ENCODE measurements at places on chromosomes 5 and 9.

DNA sequence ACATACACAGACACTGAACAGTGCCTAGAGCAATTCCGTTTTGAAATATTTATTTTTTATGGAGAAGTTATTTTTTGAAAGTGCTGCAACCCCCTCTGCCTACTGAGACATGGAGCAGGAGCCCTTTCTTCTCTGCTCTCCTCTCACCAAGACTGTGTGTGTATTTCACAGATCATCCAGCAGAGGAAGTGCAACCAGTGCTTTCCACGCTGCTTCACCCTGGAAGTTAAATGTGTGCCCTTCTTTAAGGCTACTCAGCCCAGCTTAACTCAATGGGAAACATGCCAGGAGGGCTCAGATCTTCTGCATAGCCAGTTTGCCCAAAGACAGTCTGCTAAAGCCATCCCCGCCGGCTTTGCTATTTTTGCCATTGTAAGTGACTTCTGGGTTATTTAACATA lies 606.3 kb downstream of the TLE1 start:
- DNase-seq = no peak

DNA sequence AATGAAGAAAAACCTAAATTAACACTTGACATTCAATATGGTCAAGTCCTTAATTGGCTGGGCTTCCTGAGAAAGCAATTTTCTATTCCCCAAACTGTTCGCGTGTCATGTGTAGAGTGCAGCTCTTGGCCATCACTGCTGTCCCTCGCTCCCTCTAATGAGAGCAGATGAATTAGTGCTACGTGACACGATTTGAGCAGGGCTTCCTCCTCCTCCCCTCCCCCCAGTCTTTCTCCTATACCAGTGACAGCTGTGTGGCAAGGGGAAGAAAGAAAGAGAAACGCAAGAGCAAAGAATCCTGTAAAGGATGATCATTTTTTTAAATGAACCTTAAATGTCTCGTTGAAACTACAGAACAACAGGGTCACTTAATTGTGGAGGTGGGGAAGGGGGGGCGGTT lies 159.6 kb downstream of the BNC2 start:
- no peak for DNase-seq

DNA sequence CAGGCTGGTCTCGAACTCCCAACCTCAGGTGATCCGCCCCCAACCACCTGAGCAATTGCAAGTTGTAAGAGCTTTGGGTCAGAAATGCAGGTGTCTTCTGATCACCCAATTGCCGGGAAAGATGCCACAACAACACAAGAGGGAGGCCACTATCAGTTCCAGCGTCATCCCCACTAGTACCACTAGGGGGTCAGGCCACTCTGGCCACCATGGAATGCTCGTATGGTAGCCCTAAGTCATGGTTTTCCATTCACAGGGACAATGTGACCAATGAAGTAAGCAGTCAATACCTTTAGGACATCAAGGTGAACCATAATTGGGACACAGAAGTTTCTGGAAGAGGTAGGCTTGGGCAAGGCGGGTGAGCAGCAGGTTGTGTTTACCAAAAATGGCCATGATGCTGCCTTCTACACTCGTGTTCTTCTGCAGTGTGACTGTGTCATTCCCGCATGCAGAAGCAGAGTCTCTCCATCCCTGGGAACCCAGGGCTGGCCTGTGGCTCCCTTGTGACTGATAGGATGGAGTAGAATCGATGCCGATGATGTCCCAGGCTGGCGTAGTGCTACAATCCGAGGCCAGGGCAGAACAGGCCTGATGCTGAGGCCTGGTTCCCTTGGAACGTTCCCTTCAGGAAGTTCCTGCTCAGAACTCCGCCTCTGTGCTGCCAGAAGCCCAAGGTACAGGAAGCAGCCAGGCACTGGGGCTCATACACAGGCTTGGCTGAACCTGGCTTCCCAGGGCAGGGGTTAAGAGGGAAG lies 42.2 kb upstream of the ANKRD33B start:
- DNase-seq = no peak

DNA sequence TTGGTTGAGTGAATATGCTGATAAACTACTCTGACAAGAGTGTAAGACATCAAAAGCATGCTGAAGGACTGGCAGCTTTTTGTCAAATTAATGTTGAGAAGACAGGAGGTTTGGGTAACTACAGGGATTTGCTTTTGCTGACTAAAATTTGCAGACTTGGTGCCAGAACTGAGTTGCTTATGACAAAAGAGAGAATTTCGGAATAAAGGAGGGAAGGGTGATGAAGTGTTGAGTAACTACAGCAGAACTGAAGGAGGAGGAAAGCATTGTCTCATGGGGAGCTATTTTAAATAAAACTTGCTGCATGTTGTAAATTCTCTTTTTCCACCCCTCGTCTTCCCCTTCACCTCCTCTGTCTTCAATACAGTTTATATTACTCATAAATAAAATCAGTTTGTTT lies 296.1 kb downstream of the YTHDC2 start:
- DNase-seq = no peak

- DNase-seq = no peak
Measured at GRCh38 chr5:65718576-65719310, 3.2 kb downstream of the SGTB start.

- DNase-seq = no peak
Measured at GRCh38 chr9:79847074-79847473, 275.3 kb downstream of the TLE4 start.

- no peak for DNase-seq
Measured at GRCh38 chr5:113325054-113325453, 109.7 kb downstream of the TSSK1B start.

- DNase-seq = no peak
Measured at GRCh38 chr9:68755752-68756151, 50.7 kb downstream of the PIP5K1B start.

- no peak for DNase-seq
Measured at GRCh38 chr5:177495243-177496060, 2.0 kb downstream of the PDLIM7 start.

- DNase-seq = no peak
Measured at GRCh38 chr5:122229551-122229950, 82.5 kb upstream of the SNCAIP start.

GRCh38 chr5:933251-933861 lies 40.7 kb downstream of the TRIP13 start:
- DNase-seq = no peak

GRCh38 chr9:74910036-74910435 lies 22.3 kb upstream of the TRPM6 start:
- no peak for DNase-seq

GRCh38 chr9:5873439-5873838 lies 17.2 kb upstream of the MLANA start:
- DNase-seq = no peak

- DNase-seq = no peak
Measured at GRCh38 chr9:74784506-74784905, 103.2 kb downstream of the TRPM6 start.

- DNase-seq = no peak
Measured at GRCh38 chr5:81247441-81247972, 14.4 kb downstream of the CKMT2 start.

DNA sequence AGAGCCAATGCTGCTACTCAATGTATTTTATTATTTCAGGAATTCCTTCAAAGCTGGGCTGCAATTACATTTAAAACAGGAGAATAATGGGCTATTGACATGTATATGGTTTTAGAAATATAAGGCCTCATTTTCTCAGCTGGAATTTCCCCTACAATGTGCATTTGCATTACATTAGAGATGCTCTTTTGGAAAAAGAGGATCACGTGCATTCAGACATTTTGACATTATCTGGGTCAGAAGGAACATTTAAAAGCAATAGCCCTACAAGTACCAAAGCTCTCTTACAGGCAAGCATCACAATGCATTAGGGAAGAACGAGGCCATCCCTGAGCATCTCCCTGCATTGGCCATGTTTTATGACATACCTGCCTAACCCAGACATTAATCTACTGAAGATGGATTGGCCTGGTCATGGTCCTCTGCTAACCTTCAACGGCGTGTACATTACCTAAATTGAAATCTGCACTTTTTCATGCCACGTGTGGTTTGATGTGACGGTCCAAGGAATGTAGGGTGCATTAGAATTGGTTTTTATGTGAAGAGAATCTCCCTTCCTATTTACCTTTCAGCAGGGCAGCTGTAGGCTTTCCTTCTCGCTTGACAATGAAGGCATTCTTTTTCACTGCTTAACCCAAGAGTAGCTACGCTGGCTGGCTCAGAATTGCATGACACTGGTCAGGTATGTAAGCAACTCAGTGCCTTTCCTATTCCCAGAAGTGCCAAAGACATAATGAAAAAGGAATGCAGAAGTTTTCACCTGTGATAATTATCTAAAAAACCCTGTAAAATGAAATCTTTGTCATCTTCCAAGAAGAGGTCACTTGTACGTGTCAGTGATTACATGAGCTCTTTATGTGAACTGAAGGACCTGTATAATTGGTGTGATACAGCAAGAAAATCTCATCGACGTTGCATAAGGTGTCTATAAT lies 212.3 kb upstream of the MPDZ start:
- DNase-seq = no peak

DNA sequence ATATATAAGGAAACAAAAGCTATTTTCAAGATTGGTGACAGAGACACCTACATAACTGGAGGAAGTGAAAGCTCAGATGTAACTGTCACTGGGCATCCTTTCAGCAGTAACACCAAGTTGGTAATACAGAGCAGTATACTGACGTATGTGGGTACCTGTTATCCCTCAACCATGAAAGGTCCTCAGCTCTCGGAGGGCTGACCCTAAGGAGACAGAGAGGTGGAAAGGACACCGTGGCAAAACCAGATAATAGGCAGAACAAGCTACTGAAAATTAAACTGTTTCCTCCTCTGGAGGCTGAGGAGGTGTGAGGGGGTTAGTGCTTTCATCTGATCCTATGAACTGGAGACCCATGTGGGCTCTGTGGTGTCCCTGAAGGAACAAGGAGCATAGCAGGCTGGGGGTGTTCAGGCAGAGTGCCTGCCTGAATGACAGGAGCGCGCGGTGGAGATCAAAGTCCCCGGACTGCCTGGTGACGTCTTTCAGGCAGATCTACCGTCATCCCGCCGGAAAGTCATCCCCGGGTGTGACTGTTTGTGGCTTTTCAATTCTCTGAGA lies 130.2 kb upstream of the FSTL4 start:
- DNase-seq = no peak

DNA sequence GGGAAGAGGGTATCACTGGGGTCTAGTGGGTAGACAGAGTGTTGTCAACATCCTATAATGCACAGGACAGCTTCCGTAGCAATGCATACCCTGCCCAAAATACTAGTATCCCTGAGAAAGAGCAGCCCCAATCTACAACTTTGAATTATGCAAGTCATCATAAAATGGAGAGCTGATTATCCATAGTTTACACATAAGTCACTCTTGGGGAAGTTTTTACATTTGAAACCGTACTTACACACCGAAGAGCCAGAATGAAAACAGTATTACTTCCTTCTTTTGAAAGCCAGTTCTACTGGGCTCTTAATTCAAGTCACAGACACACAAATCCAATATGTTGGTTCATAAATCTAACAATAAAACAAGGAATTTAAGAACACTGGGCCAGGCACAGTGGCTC lies 21.6 kb downstream of the RNF145 start:
- DNase-seq = no peak

GRCh38 chr9:98298476-98298875 lies 43.0 kb upstream of the TBC1D2 start:
- DNase-seq = no peak

DNA sequence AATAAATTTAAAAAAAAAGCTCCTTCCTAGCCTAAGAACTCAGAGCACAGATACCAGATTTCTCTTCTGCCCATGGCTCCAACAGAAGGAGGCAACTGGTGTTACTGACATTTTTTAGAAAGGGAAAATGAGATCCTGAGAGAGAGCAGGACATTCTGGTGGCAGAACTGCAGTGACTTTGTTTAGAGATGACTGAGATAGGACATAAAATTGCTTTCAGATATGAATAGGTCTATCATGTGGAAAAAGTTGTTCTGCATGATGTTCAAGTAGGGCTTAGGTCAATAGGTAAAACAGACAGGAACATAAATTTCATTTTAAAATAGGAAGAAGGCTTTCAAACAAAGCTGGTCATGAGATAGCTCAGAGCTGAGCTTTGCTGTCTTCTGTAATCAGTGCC lies 49.6 kb downstream of the NIPAL4 start:
- no peak for DNase-seq

GRCh38 chr9:34380034-34380510 lies 3.4 kb upstream of the MYORG start:
- no peak for DNase-seq

Data from stimulated activated CD8-positive, alpha-beta memory T cell treated with anti-CD3 and anti-CD28 coated beads, Interleukin-4, amount 100 ng/mL, for 1 hour (primary cell).